ENCODE measurements at places on chromosomes 1 and 21.

GRCh38 chr21:33642027-33642895, at the start of gene ITSN1:
ITSN1 (plus strand) TSS chr21:33642501; CDS start chr21:33718829, 76,328 bp downstream.
- peak; percentile 99 for DNase-seq

DNA sequence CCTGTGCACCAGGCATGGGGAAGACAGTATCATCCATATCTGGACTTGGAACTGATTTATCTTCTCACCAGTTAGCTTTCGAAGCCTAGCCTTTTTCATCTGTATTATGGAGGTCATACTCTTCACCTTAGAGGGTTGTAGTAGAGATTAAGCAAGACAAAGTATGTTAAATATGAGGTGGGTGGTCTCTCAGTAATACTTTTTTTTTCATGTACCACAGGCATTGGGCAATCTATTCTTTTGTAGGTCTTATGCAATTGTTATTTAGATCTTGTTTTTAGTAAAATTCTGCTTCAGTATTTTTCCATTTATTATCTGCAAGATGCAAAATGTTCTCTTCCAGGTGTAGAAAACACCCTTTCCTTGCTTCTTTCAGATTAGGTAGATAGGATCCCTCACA, 35.2 kb upstream of the OR2B11 start:
- no peak for DNase-seq

DNA sequence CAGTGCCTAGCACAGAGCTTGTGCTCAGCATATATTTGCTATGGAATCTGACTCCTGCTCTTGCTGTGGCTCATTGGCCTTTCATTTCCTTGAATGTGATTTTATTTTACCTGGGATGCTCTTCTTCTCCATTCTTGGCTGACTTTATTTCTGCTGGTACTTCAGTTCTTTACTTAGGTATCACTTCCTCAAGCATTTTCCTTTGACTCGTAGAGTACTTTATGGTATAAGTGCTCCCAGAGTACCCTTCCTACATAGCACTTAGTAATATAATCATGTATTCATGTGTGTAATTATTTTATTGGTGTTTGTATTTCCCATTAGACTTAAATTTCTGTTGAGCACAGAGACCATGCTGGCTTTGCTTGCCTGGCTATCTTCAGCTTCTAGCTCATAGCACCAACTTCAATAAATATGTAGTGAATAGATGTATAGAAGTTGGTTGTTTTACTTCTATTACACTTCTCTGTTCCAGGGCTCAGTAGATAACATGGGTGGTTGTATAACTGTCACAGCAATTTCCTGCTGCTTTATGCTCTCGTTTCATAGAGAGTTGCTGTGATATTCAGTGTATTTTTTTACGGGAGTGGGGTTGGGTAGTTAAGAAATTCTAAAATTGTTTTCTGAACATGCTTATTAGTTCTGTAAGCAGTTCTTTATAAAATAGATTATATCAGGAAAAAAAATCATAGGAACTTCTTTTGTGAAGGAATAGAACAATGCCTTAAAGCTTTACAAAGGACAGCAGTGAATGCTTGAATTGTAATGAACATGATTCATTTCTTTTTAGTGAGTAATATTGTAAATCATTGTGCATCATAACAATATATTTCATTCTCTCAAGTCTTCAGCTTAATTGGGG, 112.2 kb downstream of the NEK7 start:
- DNase-seq, result peak; percentile 14

DNA sequence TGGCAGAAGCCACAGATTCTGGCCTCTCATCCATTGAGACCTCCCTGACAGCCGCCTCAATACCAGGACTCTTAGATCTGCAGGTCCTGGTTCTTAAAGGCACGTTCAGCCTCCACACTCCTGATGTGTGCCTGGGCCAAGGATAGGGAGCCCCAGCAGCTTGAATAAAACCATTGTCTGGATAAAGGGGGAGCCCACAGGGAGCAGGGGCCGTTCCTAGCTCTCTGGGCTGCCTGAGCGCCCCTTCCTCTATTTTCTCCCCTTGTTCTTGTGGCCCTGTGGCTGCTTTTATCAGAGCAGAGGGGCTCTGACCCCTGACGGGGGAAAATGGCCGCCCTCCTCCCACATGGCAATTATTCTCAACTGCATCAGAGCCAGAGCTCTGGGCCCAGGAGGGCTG, 200.8 kb downstream of the HUNK start:
- no peak for DNase-seq

Data from fibroblast of mammary gland (primary cell).